ENCODE measurements at places on chromosomes 5 and 9.

GRCh38 chr9:69175486-69175885 lies 1.4 kb downstream of the TJP2 start:
- no peak for DNase-seq

DNA sequence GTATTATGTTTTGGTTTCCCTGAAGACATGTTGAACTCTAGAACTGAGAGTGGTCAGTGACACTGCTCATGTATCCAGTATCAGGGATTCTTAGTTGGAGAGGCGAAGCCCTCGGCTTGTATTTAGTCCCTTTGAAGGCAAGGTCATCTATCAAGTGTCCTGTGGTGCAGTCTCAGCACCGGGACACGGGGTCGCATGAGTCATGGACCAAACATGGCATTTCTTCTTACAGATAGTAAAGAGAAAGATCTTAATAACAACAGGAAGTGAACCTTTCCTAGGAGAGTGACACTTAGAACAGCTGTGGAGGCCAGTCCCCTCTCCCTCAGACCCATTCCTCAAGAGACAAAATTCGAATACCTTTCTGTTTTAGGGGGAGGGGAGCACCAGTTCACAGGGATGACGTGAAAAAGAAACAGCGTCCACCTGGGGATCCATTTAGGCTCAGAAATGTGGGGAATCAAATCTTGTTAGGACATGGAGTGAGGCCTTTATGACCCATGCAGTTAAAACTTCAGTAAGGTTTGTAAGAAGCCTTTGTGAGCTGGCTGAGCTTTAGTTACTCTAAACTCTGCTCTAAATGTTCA lies 86.5 kb downstream of the ADGRV1 start:
- no peak for DNase-seq

DNA sequence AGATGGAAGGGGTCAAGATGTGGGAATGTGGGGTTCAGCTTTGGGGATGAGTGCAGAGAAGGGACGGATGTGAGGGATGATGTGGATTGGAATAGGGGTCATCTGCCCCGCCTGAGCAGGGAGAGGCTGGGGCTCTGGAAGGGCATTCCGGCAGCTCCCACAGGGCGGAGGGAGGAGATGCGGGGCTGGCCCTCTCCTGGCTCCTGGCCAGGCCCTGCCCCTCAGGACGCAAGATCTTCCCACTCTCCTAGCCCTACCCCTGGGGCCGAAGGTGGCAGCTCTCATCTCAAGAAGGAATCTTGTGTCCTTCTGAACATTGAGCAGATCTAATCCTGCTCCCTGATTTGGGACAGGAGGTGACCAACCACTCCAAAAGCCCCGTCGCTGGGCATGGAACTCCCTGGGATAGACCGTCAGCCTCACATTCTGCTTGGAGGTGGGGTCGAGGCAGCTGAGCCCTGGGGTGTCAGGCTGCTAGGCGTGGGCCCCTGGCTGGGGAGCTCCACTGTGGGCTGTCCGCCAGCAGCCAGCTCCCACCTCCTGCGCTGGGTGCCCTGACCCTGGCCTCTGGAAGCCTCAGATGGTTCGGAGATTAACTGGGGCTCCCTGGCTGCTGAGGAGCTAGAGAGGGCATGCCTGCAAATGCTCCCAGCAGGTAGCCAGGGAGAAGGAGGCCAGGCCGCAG lies 125.2 kb downstream of the ZNF354C start:
- no peak for DNase-seq

DNA sequence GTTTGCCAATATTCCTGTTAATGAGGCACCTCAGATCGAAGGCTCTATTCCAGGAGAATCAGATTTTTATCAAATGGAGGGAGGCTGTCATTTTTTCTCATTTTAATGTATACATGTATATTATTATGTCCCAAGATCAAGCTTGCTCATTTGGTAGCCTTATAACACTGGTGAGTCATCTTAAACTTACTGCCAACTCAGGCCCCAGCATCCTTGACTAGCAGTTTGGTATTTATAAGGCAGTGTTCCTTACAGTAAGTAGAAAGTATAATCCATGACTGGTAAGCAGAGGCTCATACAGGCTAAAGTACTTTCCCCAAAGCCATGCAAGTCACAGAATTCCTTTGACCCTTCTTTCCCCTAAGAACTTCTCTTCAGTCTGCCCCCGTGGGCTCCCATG lies 90.7 kb upstream of the NR3C1 start:
- peak; percentile 75 for DNase-seq

All from fibroblast of the conjunctiva (primary cell).